ENCODE measurements at places on chromosomes 1 and 21.

DNA sequence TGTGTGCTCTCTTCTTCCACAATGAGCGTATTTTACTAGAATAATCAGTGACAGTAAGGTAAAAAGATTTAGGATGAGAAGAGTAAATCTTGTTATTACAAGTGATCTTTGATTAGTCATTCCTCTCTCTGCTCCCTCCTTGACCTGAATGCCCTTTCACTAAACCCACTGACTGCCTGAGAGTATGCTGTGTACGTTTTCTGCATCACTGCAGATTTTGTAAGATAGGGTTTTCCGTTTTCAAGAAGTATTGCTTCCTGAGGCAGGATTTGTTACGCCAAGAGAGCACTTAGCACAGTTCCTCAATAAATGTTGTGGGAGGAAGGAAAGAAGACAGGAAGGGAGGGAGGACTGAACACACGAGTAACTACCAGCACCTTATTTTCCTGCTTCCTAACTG lies 7.7 kb upstream of the LAMB3 start:
- no peak for DNase-seq

DNA sequence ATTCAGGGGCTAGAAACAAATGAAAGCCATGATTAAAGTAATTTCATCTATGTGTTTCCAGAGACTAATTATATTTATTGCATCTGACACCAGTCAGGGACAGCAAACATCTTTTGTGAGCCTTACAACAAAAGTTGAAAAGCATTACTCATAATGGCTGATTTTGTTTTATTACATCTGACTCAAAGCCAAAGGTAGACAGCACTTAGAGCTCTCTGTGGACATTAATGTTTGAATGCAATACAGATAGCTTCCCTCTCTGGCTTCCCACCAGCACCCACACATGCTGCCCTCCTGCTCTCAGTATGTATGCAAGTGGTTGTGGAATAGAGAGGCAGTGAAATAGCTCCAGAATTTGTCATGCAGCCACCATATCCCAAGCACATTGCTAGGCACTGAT lies 198.7 kb downstream of the SETD4 start:
- no peak for DNase-seq

- no peak for DNase-seq
Observed at GRCh38 chr1:225767634-225768540, 9.7 kb upstream of the SRP9 start.

GRCh38 chr1:239997515-239998311 lies 94.0 kb upstream of the FMN2 start:
- no peak for DNase-seq

DNA sequence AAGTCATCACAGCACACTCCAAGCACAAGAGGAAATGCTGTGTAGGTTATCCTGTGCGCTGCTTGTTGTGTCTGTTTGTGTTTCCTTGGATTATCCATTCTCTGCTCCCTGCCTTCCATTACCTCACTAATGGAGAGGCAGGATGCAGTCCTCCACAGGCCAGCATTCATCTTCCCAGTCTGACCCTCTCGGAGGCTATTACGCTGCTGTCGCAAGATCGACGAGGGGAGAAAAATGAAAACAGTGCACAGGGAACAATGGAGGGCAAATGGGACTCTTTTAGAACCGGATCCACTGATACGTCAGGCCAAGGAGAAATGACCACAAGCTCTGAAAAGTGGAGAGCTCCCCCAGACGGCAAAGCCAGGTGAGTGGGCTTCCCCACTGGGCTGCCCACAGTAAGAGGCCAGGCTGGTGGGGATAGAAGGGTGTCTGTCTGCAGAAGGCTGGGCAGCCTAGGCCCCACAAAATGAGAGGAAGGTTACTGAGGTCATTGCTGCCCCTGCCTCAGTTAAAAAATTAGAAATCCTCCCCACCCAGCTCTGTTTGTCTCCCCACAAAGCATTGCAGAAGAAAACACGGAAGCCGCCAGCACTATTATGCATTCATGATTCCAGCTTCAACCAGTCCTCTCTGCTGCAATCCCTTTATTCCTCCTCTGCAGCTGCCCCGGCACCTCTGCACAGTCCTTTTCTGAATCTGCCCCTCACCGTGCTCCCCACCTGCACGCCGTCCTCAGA lies 21.7 kb downstream of the LRRN2 start:
- DNase-seq = no peak

DNA sequence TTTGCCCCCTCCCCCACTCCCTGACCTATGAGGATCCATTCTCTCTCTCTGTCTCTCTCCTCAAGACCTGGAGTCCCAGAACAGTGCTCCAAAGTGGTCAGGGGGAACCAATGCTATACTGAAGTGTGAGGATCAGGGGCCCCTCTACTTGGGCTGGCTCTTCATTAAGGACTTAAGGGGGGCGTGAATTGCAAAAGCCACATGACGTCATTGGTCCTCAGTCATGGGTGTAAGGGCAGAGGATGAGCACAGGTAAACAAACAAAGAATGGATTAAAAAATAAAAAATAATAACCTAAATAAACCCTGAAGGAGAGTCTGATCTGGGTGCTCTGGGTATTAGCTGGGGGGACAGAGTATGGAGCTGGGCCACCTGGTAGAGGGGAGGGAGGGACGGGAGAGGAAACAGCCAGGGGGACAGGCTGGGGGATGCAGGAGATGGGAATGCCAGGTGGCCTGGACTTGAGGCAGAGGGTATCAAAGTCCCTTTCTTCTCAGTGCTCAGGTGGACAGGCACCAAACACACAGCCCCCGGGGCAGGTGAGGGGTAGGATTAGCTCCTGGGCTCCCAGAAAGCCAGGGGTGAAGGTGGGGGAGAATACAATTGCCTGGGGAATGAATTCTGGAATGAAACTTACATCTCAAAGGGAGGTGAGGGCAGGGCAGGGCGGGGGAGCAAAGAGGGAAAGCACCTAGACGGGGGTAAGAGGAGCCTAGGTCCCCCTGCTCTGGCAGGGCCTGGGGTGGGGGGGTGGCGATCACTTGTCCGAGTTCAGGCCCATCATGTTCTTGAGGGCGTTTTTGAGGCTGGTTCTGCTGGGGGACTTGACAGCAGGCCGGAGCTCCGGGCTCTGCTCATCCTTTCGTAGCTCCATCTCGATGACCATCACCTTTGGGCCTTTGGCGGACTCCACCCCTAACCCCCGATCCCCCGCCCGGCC lies 4.6 kb downstream of the MPZ start:
- DNase-seq = no peak

- DNase-seq = no peak
Observed at GRCh38 chr1:41238311-41238988, 3.7 kb downstream of the SCMH1 start.

DNA sequence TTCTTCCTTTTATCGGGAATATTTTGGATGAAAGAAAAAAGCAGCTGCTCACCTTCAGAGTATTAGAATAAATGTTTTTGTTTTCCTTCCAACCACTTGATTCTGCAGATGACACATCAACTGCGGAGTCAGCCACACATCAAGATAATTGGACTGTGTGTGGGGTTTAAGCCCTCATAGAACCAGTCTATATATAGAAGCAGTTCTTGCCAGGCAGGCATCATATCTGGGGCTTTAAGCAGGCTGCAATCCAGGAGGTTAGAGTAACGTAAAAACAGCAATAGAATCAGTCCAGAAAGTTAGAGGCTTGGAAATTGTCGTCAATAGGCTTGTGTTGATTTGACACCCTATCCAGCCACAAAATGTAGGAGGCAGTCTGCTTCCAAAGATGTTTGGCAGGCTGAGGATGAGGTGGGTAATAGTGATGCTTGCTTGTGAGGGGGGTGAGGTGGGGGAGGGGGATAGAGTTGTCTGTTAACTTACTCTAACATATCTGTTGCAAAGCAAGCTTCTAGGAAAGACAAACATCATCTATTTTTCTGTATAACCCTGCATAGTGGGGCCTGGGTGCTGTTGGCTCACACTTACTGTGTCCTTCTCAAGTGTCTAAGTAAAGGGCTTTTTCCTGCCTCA lies 64.8 kb downstream of the PEX14 start:
- DNase-seq = no peak

GRCh38 chr1:12067900-12068821 lies 5.1 kb downstream of the TNFRSF8 start:
- peak; percentile 65 for DNase-seq

DNA sequence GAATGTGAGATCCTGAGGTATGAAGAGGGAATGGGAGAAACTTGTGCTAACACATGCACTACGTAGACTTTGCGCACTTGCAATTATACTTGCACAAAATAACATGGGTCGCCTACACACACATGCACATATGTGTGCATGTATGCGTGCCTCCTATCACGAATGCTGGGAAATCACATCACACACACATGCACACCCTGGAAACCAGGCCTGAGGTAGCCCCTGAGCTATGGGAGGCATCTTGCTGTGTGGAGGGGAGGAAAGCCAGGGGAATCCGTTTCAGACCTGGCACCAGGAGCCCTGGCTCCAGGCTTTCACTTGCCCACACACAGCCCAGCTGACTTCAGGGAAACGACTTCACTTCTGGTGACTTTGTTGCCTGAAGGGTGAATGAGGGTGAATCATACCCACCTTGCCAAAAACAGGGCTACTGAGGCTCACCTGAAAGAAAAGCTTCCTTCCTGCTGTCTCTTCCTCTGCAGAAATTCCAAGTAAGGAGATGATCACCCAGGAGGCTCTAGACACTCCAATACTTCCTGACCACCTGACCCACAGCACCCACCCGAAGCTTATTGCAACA lies 136.0 kb upstream of the NGF start:
- DNase-seq = no peak

- no peak for DNase-seq
Observed at GRCh38 chr1:95903060-95903459, 669.0 kb downstream of the RWDD3 start.

DNA sequence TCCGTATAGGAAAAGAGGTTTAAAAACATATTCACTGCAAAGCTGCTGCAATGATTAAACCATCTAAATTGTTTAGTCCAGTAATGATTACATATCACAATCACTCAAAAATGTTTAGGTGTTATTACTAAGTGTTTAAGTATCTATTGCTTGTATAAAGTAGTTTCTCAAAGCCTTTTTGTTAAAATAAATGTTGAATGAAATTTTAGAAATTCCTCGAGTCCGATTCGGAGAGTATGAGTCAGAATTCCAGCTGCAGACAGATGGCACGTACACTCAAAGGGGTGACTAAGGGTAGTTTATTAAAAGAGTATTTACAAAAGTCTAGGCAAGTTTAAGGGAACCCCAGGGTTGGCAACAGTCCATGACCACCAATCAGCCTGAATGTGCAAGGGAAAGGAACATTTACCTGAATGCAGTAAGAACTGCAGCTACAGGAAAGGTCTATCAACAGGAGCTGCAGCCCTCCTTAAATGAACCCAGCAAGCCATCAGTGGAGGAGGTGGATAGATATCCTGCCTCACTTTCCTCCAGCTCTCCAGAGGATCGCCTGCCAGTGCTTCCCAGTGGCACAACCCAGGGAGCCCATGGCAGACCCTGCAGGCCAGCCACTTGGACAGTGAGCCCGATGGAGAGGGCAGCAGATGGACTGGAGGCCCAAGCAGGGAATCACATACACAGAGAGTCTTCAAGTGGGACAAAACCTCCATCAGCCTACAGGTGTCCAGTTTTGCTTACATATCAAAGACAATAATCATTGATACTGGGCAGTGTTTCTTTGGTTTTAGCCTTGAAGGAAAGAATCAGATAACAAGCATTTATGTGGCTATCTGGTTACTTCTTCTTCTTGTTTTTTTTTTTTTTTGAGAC lies 92.1 kb upstream of the SLC44A3 start:
- DNase-seq = no peak

DNA sequence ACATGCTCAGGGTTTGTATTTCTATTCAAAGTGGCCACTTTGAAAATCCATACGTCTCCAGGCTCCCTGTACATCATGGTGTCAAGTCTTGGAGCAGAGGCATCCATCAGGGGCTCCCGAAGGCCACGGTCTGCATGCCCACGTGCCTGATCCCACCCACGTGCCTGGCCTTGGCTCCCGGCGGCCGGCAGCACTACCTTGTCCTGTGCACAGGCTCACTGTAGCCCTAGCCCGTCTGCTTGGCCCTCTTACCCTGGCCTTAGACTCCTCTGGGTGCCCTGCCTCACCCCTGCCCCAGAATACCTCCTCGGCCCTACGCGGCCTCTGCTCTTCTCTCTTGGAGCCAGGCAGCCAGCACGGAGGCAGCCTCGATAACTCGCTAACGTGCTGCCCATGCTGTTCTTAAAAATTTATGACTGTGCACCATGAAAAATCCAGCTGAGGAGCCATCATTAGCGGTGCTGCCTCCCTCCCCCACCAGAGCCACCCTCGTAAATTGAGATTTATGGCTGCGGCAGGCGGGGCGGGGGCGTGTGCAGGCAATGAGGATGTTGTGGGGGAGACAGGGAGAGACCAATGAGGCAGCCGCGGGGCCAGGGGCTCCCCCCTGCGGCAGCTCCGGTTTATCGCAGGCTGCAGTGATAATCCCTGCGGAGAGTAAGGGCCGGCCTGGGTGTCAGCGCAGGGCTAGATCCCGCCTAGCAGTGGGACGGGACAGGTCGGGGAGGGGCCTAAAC lies 24.6 kb downstream of the DMAP1 start:
- peak; percentile 61 for DNase-seq

DNA sequence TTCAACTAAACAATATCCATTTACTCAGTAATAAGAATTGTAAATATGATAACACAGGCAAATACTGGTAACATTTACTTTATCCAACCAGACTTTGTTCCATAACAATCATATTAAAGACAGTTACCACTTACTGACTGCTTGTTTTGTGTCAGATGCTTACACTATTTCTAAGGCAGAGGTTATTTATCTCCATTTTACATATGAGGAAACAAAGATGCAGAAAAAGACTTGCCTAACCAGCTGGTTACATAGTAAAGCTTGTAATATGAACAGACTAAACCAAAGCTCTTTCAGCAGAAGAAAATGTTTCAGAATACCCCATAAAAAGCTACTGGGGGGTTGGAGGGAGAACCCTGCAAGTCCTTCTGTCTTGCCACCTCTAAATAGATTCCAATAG lies 180.1 kb downstream of the EIF4G3 start:
- DNase-seq = no peak

- no peak for DNase-seq
Observed at GRCh38 chr1:109864047-109864822, 46.4 kb upstream of the CSF1 start.

- no peak for DNase-seq
Observed at GRCh38 chr1:6935361-6935883, 150.2 kb downstream of the CAMTA1 start.

- DNase-seq = no peak
Observed at GRCh38 chr1:2072109-2072806, 22.0 kb downstream of the PRKCZ start.

DNA sequence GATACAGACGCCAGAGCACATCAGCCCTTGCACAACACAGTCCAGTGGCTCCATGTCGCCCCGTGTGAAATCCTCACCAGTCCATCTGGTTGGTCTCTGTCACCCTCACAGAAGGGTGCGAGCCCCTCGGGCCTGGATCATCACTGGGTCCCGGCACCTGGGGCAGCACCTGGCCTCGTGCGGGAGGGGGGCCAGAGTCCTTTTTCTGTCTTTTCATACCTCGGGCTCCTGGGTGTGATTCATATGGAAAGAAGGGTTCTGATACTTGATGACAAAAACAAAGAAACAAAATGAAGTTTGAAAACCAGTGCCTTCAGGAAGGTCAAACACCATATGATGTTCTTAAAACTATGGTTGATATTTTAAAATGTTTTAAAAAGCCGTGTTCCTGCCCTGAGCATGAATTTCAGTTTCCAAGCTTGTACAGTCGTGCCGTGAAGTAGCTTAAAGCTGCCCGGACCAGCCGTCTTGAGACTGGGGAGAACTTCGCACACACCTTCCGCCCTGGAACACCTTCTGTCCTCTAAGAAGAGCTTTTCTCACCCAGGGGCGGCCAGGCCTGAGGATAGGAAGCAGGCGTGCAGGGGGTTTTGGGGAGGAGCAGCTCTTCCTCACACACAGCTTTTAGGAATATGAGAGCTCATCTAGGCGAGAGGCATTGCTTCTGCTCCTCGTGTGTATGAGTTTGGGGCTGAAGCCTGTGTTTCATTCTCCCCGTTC lies 35.2 kb downstream of the SLC37A1 start:
- no peak for DNase-seq

GRCh38 chr1:101298663-101299062 lies 61.8 kb downstream of the S1PR1 start:
- no peak for DNase-seq
